ENCODE measurements at places on chromosomes 3 and 15.
A peak's percentile ranks its signal among the peaks of the same experiment; 100 is the strongest.

- no peaks in the 10 kb centered on the region for H3K36me3 ChIP-seq
- no peaks in the 10 kb centered on the region for H3K27me3 ChIP-seq
- no peak for DNase-seq
- no peak overlapping the region for H3K4me3 ChIP-seq
These were observed 119.7 kb upstream of the THRB start for GRCh38 chr3:24614359-24614758.

DNA sequence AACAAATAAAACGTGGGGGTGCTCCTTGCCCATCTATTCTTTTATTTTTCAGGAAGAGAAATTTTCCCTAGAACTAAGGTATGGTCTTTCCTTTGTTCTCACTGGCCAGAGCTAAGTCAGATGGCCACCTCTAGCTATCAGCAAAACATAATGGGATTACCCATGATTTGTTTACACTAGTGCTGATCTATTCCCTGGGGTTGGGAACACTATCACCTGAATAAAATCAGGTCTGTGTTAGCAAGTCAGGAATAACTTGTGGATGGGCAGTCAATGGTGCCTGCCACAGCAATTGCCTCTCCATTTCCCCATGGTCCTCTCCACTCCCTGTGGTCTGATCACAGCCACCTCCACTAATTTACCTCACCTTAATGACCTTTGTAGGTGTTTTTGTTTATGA lies 181.7 kb upstream of the CADPS start:
- DNase-seq = no peak
- no peak overlapping the region for H3K27ac ChIP-seq
- no peaks in the 10 kb centered on the region for H3K4me1 ChIP-seq
- no peaks in the 10 kb centered on the region for H3K27me3 ChIP-seq

DNA sequence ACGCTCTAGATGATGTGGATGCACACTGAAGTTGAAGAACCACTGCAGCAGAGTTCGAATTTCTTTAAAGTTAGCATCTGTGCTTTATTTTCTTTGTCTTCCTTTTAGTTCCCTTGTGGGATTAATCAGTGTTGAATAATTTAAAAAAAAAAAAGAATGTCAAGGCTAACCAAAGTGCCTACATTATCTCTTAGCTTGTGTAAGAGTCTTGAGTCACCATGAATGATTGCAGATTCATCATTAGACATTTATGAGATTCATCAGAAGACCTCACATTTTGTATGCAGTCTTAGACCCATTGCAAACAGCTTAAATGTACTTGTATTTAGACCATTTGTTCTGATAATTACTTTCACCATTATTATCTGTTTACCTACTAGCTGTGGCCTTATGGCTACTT lies 182.2 kb downstream of the FNDC3B start:
- H3K27ac ChIP-seq = no peak overlapping the region
- no peaks in the 10 kb centered on the region for H3K27me3 ChIP-seq
- peaks cover 10% of the 10 kb centered on the region for H3K4me1 ChIP-seq
- H3K4me3 ChIP-seq = no peak overlapping the region
- no peak for DNase-seq

DNA sequence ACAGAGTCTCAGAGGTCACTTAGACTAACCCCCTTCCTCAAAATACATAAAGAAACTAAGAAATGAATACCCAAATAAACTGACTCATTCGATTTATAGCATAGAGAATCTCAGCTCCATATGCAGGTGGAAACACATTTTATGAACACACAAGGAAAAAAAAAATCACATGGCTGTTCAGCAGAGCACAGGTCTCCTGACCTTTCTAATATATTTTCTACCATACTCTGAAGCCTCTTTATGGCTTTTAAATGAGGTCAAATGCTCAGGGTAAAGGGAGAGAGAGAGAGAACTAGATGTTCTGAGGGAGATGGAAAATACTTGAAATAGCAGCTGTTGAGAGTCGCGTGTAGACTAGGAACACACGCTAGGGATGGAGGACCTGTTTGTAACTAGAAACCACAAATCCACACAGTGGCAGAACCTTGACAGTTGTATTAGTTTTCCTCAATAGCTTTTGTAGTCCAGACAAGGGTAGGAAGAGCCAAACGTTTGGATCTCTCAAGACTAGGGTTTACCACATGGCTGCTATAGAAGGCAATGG lies 165.3 kb downstream of the FMN1 start:
- peaks cover 11% of the 10 kb centered on the region for H3K4me1 ChIP-seq
- no peak overlapping the region for H3K27ac ChIP-seq
- H3K36me3 ChIP-seq = no peaks in the 10 kb centered on the region
- H3K27me3 ChIP-seq = peaks cover 3% of the 10 kb centered on the region
- H3K4me3 ChIP-seq = no peak overlapping the region

- DNase-seq = no peak
- no peaks in the 10 kb centered on the region for H3K4me1 ChIP-seq
- no peak overlapping the region for H3K27ac ChIP-seq
- no peaks in the 10 kb centered on the region for H3K36me3 ChIP-seq
These were observed 453.1 kb downstream of the NSUN3 start for GRCh38 chr3:94515983-94516382.

DNA sequence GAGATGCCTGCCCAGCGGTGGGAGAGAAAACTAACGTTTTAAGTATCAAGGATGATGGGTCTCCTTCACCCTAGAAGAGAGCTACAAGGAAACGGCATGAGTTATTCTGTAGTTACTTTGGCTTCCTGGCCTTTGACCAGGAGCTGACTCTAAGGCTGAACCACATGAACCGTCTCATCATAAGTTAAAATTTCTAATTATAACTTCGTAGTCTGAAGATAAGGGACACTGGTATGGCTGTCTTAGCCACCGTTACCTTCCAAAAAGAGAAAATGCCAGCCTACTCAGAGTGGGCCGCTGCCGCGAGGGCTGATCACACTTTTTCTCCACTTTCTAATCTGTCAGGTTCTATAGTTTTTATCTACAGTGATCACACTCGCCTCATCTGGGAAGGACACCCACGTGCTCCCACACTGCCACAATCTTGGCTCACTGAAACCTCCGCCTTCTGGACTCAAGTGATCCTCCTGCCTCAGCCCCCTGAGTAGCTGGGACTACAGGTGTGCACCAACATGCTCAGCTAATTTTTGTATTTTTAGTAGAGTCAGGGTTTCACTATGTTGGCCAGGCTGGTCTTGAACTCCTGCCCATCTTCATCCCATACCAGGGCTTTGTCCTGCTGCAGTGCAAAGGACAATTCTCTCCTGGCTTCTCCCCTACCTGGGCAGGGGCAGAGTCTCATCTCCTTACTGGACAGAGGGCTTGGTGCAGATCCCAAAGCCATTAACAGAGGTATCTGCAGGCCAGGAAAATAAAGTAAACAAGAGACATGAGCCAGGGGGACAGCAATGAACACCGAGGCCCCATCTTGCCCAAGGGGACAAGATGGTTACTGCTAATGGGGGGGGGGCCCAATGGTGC lies 73.4 kb downstream of the RFTN1 start:
- H3K4me1 ChIP-seq = peaks cover 29% of the 10 kb centered on the region
- H3K4me3 ChIP-seq = no peak overlapping the region
- no peak overlapping the region for H3K27ac ChIP-seq
- no peaks in the 10 kb centered on the region for H3K27me3 ChIP-seq
- peaks cover 29% of the 10 kb centered on the region for H3K36me3 ChIP-seq

- no peak for DNase-seq
- peaks cover 47% of the 10 kb centered on the region for H3K4me1 ChIP-seq
- H3K4me3 ChIP-seq = peak overlapping the region; percentile 96
- peak overlapping the region; percentile 92 for H3K27ac ChIP-seq
- peaks cover 45% of the 10 kb centered on the region for H3K36me3 ChIP-seq
- H3K27me3 ChIP-seq = no peaks in the 10 kb centered on the region
These were observed 439 bp downstream of the SSR3 start for GRCh38 chr3:156554515-156554841.
